ENCODE measurements at places on chromosomes 11 and 22. TPM values are rescaled to one million over a fixed set of nuclear protein-coding genes. Genes with fewer than 3 reads are reported as not detected.

The CSF2RB gene
- not detected for total RNA-seq

The MS4A4A gene
- total RNA-seq, result not detected

The SNX32 gene
- 0.97 TPM for total RNA-seq

The SLC22A6 gene
- not detected for total RNA-seq

The OR52B6 gene
- total RNA-seq, result not detected

The NLRX1 gene
- 27.7 TPM for total RNA-seq

The DERL3 gene
- total RNA-seq, result 0.36 TPM

The POU2F3 gene
- total RNA-seq, result 0.12 TPM

The TTLL1 gene
- total RNA-seq, result 19.3 TPM

The SH3BP1 gene
- total RNA-seq, result 5.4 TPM

The ZP1 gene
- total RNA-seq, result 0.12 TPM

The B4GALNT4 gene
- 1.5 TPM for total RNA-seq

The KCNK7 gene
- not detected for total RNA-seq

The PTPRCAP gene
- 0.32 TPM for total RNA-seq

The ZNF70 gene
- total RNA-seq, result 6.8 TPM

The SLC35F2 gene
- total RNA-seq, result 8.8 TPM

The P2RX3 gene
- total RNA-seq, result not detected

The FJX1 gene
- 19.6 TPM for total RNA-seq

The CHRDL2 gene
- 0.16 TPM for total RNA-seq

The SAA4 gene
- total RNA-seq, result not detected

The DUSP18 gene
- total RNA-seq, result 11.5 TPM

The FAM180B gene
- total RNA-seq, result not detected

The CALCA gene
- not detected for total RNA-seq

The TMEM86A gene
- total RNA-seq, result 1.5 TPM

The TCN2 gene
- total RNA-seq, result 21.4 TPM

The BTG4 gene
- total RNA-seq, result 0.24 TPM

The OR8A1 gene
- under 0.01 TPM for total RNA-seq

The NAV2 gene
- 14.1 TPM for total RNA-seq

The YAP1 gene
- 295 TPM for total RNA-seq

The MPZL2 gene
- total RNA-seq, result 0.12 TPM

The SAC3D1 gene
- total RNA-seq, result 7.0 TPM

The HMOX1 gene
- 285 TPM for total RNA-seq

The SCN2B gene
- under 0.01 TPM for total RNA-seq

The PNPLA5 gene
- not detected for total RNA-seq

The HEPN1 gene
- total RNA-seq, result not detected

The ANKK1 gene
- total RNA-seq, result under 0.01 TPM

The CST6 gene
- total RNA-seq, result 0.85 TPM

The OR52B2 gene
- not detected for total RNA-seq

The TRIM66 gene
- 7.0 TPM for total RNA-seq

Measured in hair follicle dermal papilla cell (primary cell).